ENCODE measurements at places on chromosomes 7 and 10.

DNA sequence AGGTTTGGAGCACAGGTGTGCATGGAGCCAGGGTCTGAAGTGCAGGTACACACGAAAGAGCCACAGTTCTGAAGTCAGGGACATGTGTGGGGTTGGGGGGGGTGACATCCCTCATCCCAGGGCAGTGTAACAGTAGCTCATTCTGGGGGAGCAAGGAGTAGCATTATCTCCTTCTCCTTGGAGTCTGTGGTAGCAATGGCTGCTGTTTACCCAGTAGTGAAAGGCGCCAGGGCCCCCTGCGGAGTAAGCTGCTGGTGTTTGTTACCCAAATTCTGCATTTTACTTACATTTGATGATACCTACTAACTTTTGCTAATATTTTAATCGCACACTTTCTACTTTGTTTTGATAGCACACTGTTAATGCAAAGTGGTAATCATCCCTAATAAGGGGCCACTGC, 665.5 kb downstream of the GATA3 start:
- no peak for DNase-seq

GRCh38 chr10:75287697-75288096, 51.9 kb upstream of the COMTD1 start:
- no peak for DNase-seq

DNA sequence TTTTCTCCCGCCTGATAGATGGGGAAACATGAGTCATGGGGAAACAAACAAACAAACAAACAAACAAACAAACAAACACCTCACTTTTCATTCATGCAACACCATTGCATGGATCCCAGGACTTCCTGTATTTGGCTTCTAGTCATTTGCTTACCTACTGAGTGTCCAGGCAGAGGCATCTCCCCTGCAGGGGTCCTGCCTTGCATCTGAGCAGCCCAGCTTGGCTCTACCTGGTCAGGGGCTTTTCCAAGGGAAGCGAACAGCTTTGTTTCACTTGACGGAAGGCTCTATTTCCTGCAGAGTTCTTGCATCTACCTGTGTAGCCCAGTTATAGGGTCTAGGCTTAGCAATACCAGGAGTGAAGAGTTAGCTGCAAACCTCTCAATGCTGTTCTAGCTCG, 374.2 kb downstream of the GATA3 start:
- DNase-seq: no peak

DNA sequence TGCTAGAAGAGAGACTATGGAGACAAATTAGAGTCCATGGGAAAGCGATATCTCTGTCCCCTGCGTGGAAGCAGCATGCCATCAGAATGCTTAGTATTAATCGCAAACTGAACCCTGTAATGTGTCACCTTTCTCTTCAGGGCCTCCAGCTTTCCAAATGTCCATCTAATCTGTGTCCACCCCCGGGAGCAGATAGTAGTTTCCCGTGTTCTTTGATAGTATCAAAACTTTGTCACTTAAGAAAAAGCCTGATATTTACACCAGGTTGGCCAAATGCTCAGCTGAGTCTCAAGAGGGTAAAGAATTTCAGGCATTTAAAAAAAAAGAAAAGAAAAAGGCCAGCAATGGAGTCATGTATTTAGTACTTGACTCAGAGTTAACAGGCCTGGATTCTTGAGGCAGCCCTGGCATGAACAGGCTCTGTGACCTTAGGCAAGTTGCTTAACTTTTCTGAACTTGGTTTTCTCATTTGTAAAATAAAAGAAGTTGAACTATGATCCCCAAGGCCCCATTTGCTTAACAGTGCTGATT, 10.4 kb upstream of the GSAP start:
- DNase-seq: no peak

DNA sequence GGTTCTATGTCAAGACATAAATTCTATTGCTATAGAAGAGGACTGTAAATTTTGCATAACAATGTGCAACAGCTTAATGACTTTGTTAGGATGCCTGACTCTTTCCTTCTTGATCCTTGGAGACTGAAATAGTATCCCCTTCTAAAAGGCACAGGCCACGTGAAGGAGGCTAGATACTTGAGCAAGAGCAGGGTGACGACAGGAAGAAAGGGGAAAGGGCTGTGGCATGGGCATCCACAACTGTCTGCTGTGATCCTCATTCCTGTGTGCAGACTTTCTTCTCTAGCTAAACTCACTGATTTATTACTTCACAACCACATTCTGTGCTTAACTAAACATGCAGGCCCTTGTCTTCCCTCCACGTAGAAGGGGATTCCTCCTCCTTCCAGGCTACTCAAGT, 1111.8 kb upstream of the C7orf33 start:
- DNase-seq: no peak

- DNase-seq: no peak
Measured at GRCh38 chr10:61356354-61356753, 96.8 kb downstream of the TMEM26 start.

GRCh38 chr10:31768467-31768866, 160.2 kb downstream of the ARHGAP12 start:
- DNase-seq: no peak

DNA sequence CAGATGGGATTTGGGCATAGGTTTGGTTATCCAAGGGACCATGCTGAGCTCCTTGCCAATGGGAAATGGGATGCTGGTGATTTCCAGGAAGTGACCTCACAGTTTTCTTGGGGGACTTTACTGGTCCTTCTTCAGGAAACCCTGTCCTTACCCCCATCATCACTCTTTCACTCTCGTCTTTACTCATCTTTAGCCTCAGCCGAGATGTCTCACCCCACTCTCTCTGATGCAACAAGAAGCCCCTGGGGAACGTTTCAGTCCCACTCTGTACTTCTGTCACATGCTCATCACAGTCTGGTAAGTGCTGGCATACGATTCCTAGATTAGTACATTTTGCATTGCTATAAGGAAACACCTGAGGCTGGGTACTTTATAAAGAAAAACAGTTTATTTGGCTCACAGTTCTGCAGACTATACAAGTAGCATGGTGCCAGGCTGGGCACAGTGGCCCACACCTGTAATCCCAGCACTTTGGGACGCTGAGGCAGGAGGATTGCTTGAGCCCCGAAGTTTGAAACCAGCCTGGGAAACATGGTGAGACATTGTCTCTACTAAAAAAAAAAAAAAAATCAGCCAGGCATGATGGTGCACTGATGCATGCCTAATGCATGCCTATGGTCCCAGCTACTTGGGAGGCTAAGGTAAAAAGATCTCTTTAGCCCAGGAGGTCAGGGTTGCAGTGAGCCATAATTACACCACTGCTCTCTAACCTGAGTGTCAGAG, 63.5 kb upstream of the VKORC1L1 start:
- no peak for DNase-seq

- DNase-seq: no peak
Measured at GRCh38 chr10:12337453-12338372, 11.6 kb upstream of the CAMK1D start.

- no peak for DNase-seq
Measured at GRCh38 chr10:55466806-55467504, 665.9 kb upstream of the PCDH15 start.

DNA sequence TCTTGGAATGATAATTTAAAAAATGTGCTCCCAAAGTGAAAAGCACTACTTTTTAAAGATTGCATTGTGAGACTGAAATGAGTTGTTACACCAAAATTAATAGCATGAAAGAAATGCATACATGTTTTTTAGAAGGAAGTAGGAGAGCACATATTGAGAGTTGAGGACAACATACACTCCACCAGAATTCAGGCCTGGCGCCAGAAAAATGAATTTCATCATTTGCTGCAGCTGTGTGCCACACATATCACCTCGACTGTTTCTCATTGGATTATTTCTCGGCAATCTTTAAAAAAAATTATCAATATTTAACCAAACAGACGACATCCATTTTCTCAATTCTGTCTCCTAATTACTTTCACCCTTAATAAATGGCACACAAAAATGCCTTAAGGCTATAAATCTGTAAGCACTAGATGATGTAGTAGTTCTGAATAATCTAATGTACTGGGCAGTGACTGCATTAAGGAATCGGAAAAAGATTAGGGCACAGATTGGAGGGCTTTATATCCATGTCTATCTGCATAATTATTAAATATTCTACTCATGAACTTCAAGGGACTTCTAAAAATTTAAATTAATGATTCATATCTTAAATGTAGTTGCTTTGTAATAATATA, 590.4 kb downstream of the NXPH1 start:
- no peak for DNase-seq

- DNase-seq: no peak
Measured at GRCh38 chr10:132350946-132351345, 19.0 kb downstream of the LRRC27 start.

- DNase-seq: peak; percentile 89
Measured at GRCh38 chr7:55572378-55573233, at the start of gene VOPP1. Gene VOPP1, minus strand, starts transcription at chr7:55572502. Its CDS starts 178 bp downstream, at chr7:55572324.

GRCh38 chr7:69349291-69349690, 249.0 kb upstream of the AUTS2 start:
- DNase-seq: no peak

- no peak for DNase-seq
Measured at GRCh38 chr7:35370687-35371086, 116.8 kb upstream of the TBX20 start.

GRCh38 chr7:3087243-3087755, 43.6 kb upstream of the CARD11 start:
- no peak for DNase-seq

- no peak for DNase-seq
Measured at GRCh38 chr10:118694848-118695247, 59.9 kb downstream of the CACUL1 start.

DNA sequence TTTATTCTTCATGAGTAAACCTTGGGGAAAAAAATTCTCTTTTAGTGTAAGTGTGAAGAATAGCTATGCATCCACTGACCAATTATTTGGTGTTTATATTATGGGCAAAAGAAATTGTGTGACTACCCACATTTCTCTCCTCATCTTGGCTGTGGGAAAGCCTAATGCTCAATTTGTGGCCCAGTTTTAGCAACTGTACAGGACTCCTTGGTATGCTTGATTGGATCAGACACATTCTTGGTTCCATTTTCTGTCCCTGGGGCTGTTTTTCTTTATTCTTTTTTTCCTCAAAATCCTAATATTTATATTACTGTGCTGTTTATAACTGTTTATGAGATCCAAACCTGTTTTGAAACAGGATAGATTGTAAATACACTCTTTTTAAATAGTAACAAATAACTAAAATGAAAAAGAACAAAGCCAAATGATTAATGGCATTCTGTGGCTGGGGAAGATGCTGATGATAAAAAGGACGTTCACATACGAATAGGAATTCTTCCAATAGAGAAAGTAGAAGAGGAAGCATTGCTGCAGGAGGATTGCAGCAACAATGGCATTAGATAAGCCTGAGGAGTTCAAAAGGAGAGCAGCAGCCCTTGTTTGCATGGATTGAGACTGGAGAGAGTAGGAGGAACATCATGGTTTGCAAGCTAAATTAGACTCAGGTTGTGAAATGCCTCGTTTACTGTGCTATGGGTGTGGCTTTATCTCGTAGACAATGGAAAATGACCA, 580.5 kb downstream of the INHBA start:
- DNase-seq: no peak

DNA sequence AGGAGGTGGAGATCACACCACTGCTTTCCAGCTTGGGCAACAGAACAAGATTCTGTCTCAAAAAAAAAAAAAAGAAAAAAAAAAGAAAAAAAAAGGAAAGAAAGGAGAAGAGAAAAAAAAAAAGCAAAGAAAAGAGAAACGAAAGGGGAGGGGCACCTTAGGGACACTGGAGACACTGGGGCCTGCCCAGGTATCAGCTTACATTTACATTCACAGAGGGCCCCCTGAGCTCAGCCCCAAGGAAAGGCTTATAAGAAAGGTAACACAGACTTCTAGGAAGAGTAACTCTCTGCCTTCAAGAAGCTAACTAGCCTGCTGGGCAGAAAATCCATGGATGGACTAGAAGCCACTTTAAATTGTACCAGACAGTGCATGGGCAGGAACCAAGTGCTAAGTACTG, 108.8 kb downstream of the NPY start:
- no peak for DNase-seq

DNA sequence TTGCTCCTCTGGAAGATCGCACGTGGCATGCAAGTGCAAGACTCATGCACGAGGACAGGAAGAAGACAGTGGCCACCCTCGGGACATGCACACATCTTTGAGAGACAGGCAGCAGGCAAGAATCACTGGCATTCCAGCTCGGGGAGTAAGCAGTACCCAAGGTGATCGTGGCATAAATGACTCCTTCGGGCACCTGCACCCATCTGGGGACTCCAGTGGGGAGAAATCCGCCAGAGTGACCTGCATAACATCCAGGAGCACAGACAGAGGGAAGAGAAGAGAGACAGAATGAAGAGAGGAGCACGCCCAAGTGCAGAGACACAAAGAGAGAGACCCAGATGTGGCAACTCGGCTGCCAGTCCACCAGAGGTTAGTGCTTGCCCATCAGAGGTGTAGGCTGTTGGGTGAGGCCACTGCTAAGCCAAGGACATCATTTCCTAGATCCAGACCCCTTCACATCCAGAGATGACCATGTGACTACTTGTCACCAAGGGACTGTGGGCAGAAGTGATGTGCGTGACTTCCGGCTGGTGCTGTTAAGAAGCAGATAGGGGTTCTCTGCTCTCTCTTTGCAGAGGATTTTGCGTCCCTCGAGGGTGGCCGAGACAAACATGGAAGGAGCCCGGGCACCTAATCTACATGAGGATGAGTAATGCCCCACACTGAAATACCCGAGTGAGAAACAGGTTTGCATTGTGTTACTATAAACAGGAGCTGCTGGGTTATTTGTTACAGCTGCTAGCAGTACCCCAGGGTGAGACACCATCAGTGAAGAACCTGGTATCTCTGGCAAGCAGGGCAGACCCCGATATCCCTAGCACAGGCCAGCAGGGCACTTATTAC, 80.6 kb downstream of the VWA2 start:
- no peak for DNase-seq

DNA sequence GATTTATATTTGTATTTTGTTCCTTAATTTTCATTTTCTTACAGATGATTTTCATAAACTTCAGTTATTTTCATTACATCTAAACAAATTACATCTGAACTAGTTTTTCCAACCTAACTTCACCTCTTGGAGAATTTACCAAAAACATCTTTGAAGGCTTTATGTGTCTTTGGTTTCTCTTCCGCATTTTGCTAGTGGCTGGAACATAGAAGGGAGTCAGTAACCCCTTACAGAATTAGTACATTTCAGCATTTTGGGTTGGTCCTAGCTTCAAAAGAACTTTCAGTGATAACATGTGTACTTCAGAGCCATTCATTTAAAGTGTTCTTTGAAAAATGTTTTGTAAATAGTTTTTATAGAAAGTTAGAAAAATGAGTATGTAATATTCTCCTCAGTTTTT, 169.8 kb upstream of the MTPN start:
- no peak for DNase-seq

GRCh38 chr10:108064746-108065260, 900.3 kb upstream of the SORCS1 start:
- DNase-seq: no peak
